Hematopoietic multipotent progenitor cell treated with erythropoietin and hydrocortisone succinate and interleukin-3 and kit ligand, for 17 days (in vitro differentiated cells): ENCODE measurements at places on chromosomes 7 and 10.

- DNase-seq, result no peak
Observed at GRCh38 chr7:130841416-130841815, 107.4 kb upstream of the KLF14 start.

DNA sequence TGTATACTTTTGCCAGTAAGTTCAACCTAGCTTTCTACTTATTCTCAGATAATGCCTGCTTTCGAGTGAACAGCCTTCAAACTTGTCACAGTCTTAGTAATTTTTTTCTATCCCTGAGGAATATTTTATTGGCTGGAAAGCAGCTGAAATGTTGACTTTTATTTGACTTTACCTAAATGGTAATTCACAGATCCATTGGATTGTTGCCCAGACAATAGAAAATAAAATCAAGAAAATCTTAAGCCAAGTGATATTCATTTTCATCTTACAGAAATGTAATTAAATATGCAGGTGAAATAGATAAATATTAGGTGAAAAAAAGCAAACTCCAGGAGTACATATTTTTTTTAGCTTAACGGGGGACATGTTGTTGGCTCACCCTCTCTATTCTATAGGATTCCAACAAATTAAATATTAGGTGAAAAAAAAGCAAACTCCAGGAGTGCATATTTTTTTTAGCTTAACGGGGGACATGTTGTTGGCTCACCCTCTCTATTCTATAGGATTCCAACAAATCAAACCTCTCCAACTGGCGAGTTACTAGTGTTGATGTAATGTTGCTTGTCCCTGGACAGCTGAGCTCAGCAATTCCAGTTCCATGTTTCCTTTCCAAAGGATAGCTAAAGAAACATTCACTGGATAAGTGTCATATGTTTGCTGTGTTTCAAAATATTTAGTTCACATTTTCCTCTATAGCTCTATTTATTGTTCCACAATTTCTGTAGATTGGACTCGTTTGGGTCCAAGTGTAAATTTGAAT, 4.2 kb downstream of the TMEM26 start:
- no peak for DNase-seq

- no peak for DNase-seq
Observed at GRCh38 chr7:25460433-25460832, 232.1 kb upstream of the NPVF start.

GRCh38 chr7:69630292-69630691, 32.0 kb downstream of the AUTS2 start:
- DNase-seq, result no peak

DNA sequence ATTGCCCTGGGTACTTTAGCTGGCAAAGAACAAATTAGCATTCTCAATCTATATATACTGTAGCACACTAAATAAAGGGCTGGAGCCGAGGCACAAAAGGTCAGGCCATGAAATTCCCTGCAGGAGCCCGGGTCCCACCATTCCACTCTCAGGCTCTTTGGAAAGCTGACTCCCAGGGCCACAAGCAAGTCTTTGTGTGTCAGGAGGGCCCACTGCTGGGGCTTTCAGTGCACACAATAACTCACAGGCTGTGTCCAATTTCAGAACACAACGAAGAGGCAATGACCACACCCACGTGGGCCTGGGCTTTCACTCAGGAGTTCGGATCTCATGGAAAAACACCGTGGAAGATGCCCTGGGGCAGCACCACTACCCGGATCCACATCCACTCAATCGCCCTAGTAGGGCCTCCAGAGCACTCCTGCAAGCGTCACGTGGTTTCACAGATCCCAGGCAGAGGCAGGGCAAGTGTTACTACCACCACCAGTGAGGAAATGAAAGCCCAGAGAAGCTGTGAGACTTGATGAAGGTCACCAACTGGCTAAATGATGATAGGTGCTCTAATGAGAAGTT, 60.3 kb downstream of the COBL start:
- no peak for DNase-seq

- DNase-seq, result no peak
Observed at GRCh38 chr10:125025341-125025740, 83.4 kb downstream of the ZRANB1 start.

DNA sequence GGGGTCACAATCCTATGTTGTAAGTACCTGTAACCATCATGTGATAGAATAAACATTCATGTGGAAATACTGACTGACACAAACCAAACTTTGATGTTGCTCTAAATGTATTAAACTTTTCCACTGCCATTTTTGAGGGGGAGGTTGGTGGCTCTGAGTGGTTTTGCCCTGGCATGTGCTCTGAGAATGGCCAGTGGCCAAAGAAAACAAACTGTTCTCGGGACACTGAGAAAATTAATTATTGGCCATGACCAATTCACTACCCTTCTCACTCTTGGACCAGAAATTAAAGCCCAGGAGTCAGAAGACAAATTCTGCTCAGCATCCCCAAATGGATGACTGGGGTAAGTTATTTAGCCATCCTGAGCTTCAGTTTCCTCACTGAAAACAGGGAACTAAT, 195.9 kb downstream of the XPNPEP1 start:
- no peak for DNase-seq

- no peak for DNase-seq
Observed at GRCh38 chr7:148819697-148820360, 64.3 kb downstream of the EZH2 start.

DNA sequence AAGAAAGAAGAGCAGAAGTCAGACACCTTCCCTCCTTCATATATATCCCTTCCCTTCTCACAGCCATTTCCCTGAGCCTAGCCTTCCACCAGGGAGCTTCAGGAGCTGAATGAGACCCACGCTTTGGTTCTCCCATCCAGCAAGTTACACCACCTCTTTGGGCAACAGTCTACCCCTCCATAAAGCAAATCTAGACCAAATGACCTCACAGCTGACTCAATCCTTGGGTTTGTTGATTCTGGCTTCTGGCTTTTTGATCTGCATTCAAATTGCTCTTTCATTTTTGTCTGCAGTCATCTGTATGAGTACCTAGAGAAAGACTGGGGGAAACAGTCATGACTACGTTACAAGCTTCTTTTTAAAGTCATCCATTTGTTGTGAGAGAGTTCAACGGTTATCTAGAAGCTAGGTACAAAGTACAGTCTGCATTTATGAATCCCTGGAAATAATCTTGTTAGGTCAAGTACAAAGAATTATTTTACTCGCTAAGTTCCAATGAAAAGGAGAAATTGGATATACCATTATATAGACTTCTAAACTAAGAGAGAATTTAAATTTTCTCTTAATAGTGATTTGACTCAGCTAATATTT, 86.3 kb downstream of the RAB11FIP2 start:
- no peak for DNase-seq

DNA sequence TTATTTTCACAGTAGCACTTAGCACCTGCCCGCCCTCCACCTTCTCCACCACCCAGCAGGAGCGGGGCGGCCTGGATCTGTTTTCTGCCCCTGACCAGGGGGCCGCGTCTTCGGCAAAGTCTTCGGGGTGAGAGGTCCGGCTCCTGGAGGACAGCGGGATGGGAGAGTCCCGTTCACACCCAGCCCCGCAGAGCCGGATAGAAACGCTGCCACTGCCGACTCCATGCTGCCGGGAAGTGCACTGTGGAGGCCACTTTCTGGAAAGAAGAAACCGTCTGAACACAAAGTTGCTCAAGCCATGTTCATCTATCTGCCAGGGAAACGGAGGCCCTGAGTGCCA, 14.5 kb upstream of the ZNF273 start:
- DNase-seq, result peak; percentile 25

DNA sequence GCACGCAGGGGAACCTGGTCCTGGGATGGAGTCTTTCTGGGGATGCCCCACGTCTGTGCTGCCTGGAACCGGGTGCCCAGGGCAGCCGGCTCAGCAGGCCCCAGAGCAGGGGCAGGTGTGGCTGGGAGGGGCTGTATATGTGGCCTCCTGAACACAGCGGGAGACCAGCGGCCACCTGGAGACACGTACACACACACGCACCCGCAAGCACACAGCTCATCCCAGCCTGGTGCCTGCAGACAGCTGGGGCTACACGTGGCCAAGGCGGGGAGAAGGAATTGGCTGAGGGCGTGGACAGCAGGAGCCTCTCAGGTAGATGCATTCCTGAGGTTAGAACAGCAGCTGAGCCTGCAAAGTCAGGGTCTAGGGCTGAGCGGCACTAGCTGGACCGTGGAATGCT, 14.0 kb downstream of the ADAM8 start:
- no peak for DNase-seq

GRCh38 chr10:20093600-20093999, 277.4 kb downstream of the PLXDC2 start:
- DNase-seq, result no peak

- no peak for DNase-seq
Observed at GRCh38 chr10:62805231-62806099, 945 bp downstream of the ADO start.

DNA sequence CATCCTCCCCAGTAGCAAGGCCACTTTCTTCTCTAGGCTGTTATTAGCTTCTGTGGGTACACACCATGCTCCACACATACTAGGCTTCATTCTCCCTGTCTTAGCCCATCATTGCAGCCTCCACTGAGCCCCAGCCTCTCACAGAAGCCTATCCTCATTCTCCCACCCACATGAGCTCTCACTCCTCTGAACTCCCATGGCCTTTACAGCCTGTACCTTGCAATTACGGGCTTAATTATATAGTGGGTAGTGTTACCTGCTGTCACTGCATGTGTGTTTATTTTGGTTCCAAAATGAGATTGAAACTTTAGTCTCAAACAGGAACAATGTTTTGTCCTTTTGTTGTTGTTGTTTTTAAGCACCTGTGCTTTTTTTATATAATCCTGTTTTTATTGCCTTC, 460.0 kb downstream of the KCNMA1 start:
- no peak for DNase-seq

GRCh38 chr10:87538092-87539015, 33.7 kb downstream of the MINPP1 start:
- no peak for DNase-seq

GRCh38 chr7:132211971-132212370, 364.3 kb downstream of the PLXNA4 start:
- no peak for DNase-seq

DNA sequence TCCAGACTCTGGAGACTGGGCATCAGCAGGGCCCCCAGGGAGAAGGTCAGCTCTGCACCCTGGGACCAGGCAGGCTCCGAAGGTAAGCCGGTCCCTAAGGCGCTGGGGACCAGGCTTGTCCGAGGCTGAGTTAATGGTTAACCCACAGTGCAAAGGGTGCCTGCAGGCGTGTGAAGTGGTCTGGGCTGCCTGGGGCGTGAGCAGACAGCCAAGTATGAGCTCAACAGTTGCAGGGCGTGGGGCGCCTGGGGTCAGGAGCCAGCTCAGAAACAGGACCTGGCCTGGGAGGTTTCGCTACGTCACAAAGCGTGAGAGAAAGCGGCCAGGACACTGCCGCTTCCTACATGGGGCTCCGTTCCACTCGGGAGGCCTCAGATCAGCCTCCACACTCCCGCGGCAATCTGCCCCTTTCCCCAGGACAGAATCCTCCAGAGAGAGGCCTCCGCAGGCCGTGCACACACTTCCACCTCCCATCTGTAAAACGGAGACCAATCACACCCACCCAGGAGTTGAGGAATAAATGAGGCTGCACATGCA, 16.0 kb downstream of the PDGFA start:
- no peak for DNase-seq

GRCh38 chr7:33958104-33958503, 52.8 kb downstream of the BMPER start:
- no peak for DNase-seq

DNA sequence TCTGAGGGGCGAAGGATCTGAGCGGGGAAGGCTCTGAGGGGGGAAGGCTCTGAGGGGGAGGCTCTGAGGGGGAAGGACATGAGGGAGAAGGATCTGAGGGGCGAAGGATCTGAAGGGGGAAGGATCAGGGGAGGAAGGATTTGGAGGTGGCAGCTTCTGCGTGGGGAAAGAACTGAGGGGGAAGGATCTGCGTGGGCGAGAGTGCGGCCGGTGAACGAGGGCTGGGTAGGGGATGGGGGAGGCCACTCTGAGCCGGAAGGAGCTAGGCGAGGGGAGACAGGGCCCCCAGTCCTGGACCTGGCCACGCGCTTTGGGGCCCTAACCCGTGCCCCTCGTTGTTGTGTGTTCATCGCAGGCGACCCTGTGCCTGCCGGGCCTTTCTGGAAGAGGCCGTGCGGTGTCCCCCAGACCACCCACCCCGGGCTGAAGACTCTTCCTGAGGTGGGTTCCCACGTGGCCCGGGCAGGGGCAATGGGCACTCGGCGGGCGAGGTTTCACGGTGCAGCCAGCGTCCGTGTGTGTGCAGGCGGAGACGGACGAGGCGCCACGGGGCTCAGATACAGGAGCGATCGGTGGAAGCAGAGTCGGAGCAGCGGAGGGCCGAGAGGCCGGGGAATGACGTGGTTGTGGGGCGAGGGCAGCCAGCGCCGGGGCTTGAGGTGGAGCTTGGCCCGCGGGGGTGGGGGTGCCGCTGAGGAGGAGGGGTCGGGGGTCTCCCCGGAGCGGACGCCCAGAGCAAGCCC, 2.0 kb downstream of the CALY start:
- DNase-seq, result no peak

DNA sequence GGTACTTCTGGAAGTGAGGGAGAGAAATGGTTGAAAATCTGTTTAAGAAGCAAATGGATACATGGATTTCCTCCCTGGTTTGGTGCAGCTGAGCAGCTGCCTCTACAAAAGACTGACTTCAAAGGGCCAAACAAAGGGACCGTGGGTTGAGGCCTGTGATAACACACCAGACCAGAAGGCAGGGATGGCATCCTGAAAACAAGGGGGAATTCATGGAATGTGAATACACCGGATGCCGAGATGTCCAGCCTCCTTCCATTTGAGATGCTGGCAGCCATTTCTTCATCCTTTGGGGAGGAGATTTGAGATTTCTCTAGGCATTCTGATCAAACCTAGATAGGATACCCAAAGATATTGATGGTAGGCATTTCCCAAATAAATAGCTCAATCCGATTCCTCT, 36.9 kb downstream of the TAF3 start:
- no peak for DNase-seq

DNA sequence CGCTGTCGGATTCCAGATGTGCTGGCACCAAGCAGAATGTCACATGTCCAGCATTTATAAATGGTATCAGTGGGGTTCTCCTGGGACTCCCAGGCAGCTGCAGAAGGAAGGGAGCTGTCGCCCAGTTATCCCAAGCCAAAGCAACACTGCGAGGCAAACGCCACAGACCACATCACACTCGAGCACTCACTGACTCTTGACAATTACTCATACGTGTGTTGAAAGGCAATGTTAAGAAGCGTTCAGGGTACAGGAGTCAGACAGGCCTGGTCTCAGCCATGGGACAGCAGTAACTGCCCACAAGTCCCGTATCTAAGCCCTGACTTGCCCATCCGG, 113.4 kb downstream of the DIP2C start:
- no peak for DNase-seq

- DNase-seq, result no peak
Observed at GRCh38 chr10:103820101-103821062, 35.0 kb downstream of the SH3PXD2A start.
